NCI-H510A (cell line): ENCODE measurements at places on chromosomes 4 and X.
A peak's percentile ranks its signal among the peaks of the same experiment; 100 is the strongest.

- no peak for DNase-seq
Observed at GRCh38 chrX:131187206-131187605, 101.9 kb downstream of the IGSF1 start.

GRCh38 chrX:122269243-122269781 is 914.8 kb upstream of the GRIA3 start:
- no peak for DNase-seq

- DNase-seq, result no peak
Observed at GRCh38 chr4:145730026-145730425, 50.1 kb downstream of the C4orf51 start.

DNA sequence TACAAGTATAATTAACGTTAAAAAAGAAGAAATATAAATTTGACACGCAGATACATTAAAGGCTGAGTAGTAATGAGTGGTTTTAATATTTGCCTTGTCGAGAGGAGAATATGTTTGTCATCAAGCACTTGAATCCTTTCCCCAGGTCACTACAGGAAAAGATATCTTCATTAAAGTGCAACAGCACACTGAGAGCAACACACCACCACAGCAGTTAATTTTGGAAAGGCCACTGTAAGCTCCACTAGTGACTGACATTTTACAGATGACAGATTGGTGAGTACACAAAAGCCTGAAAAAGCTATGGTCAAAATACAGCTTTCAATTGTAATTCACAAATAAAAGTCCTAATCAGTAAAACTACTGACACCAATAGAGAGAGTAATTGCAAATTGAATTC is 76.6 kb downstream of the ZNF718 start:
- DNase-seq, result no peak

DNA sequence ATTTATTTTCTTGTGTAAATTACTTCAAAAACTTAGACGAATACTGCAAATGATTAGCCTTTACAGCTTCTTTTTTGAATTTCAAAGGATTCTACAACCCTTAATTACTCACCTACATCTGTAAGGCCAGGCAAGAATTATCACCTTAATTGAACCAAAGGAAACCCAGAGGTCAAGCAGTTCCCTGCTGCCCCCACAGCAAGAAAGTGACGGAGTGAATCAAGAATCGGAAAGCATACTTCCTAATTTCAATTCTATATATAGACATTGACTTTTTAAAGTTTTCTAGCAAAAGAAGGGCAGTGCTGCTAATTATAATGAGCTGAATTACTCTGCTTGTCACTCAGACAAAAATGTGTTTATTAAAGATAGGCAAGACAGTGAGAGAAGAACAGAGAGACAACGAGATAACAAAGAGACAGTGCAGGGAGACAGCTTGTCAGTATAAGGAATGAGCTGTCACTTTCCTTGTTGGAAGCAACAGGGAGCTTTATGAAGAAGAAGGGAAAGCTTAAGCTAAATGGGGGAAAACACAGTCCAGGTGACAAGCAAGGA is 47.5 kb upstream of the SPANXN4 start:
- DNase-seq, result no peak

DNA sequence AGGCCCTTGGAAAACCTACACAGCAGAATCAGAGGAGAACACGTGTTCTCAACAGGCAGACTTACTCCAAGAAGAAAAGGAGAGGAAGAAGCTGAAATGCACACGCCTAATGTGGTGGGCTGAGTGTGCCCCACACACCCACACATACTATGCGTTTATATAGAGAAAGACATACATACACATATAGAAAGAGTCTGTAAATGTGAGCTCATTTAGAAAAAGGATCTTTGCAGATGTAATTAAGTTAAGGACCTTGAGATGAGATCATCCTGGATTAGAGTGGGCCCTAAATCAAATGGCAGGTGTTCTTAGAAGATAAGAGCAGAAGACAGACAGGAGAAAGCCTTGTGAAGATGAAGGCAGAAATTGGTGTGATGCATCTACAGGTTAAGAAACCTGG is 87.2 kb upstream of the KLF3 start:
- no peak for DNase-seq

GRCh38 chrX:129659861-129660260 is 5.1 kb upstream of the APLN start:
- no peak for DNase-seq

DNA sequence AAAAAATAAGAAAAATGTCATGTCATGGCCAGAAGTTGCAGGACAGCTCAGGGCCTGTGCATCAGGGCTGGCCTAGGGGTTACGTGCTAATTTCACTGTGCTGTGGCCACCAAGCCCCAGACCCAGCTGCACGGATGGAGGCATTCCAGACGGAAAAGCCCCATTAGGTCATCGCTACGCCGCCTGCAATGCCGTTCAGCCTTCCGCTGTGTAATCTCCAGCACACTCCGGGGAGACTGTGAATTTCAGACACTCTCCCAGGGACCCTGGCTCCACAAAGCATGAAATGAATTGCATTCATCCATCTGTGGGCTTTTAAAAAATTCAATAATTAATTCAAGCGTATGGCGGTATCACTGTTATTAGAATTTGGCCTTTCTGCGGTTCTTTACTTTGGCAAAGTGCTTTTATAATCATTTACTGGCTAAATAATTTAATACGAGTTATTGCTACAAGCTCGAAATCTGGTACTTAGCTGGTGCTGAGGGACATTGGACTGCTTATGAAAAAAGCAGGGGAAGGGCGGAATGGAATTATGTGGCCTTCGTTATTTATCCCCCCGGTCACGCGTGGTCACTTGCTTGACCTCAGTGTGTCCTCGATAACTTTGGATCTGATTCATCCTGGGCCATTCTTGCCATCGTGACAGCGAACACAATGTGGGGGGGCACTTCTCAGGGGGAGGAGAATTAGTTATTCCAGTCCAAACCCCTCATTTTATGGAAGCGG is 9.0 kb upstream of the NSG1 start:
- DNase-seq, result no peak

GRCh38 chr4:72567821-72568675 is 973 bp downstream of the ADAMTS3 start:
- peak; percentile 33 for DNase-seq

- DNase-seq, result no peak
Observed at GRCh38 chr4:26171941-26172340, 148.9 kb upstream of the RBPJ start.

DNA sequence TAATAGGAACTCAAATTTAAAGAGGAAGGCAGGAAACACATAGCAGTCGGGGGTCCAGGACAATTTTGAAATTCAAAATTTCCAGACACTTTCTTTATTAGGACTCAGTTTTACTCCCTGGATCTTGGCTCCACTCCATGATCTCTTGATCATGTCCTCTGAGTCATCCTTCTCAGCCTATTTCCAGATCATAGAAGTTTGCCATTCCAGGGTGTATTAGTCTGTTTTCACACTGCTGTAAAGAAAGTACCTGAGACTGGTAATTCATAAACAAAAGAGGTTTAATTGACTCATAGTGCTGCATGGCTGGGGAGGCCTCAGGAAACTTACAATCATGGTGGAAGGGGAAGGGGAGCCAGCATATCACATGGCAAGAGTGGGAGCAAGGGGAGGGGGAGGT is 564.7 kb upstream of the ACTRT1 start:
- no peak for DNase-seq

DNA sequence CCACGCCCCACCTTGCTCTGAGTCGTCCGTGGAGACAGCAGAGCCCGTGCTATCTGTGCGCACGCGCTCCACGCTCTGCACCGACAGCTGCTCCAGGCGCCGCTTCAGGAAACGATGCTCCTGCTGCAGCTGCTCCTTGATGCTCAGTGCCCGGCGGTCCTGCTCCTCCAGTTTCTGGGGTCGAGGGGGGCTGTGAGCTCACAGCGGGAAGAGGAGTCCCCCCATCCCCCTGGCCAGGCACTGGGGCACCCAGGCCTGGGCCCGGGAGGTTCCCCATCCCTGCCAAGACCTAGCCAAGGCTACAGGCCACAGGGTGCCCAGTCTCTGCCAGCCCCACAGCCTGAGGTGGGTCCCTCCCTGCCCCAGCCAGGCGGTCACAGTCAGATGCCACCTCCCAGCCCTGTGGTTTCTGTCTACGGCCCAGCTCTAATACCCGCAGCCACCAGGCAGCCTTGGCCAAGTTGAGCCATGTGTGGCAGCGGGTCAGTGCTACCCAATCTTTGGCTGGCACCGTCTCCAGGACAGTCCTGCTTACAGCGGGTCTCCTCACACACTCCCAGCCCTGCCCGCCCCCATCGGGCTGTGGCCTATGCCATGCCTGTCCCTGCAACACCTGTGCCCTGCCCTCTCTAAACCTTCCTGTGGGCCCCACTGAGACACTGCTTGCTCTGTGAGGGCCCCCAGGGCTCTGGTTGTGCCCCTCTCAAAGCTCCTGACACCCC is 9.3 kb upstream of the HAUS3 start:
- DNase-seq, result no peak

GRCh38 chr4:76363556-76364290 is 57.2 kb downstream of the STBD1 start:
- DNase-seq, result no peak

DNA sequence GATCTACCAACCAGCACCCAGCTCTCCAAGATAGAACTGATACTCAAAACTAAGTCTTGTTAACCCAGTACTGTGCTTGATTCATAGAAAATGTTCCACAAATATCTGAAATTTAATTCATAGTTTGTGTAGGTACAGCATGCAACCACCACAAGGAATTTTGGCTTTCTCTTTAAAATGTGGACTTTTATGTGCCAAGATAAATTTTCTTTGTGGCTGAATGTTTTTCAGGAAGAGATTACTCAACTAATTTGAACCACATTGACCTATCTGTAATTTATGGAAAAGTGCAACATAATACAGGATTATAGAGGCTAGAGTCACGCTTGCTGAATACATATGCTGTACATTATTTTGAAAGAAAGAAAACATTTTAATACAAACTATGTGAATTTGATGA is 730.8 kb downstream of the IL1RAPL1 start:
- no peak for DNase-seq

DNA sequence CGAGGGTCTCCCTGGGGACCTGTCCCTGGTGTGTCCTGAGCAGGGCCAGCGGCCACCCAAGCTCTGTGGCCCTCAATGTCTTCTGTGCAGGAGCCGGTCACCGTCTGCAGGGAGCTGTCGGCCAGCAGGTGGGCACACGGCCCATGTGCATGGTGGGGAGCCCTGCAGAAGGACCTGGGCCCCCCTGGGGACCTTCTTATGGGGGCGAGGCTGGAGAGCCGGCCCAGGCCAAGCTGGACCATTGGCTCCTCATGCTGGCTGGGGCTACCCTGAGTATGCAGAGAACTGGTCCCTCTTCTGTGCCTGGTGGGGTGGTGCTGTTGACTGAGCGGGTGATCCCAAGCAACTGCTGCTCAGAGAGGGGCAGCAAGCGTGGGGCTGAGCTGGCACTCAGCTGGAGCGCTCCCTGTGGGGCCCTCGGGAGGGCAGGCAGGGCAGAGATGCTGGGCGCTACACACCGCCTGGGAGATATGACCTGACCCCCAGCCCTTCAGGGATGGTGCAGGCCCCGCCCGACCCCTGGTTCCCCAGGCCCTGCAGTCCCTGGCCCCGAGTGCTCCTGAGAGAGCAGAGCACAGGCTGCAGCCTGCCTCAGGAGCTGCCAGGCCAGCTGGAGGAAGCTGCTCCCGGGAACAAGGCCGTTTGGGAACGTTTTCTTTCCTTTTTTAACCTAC is 14.8 kb downstream of the NAT8L start:
- DNase-seq, result no peak

DNA sequence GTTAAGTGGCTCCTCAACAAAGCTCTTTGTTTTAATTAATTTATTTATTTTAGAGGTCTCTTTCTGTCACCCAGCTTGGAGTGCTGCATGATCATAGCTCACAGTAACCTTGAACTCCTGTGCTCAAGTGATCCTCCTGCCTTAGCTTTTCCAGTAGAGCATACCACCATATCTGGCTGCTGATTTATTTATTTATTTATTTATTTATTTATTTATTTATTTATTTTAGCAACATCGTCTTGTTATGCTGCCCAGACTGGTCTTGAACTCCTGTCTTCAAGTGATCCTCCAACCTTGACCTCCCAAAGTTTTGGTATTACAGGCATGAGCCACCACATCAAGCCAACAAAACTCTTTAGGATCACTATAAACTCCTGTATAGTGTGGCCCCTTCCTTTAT is 15.8 kb upstream of the KLF8 start:
- no peak for DNase-seq

- no peak for DNase-seq
Observed at GRCh38 chr4:144583658-144584057, 62.3 kb upstream of the HHIP start.

GRCh38 chr4:120263618-120264017 is 197.0 kb upstream of the MAD2L1 start:
- no peak for DNase-seq

GRCh38 chr4:83272900-83273299 is 11.7 kb downstream of the COQ2 start:
- no peak for DNase-seq

- DNase-seq, result no peak
Observed at GRCh38 chr4:54683616-54684346, 26.0 kb downstream of the KIT start.

GRCh38 chr4:152708361-152708760 is 28.6 kb upstream of the TMEM154 start:
- DNase-seq, result no peak
